Stimulated activated CD4-positive, alpha-beta T cell treated with anti-CD3 and anti-CD28 coated beads, Interleukin-15, amount 100 ng/mL, for 1 hour (primary cell): ENCODE measurements at places on chromosomes 5 and 9.

DNA sequence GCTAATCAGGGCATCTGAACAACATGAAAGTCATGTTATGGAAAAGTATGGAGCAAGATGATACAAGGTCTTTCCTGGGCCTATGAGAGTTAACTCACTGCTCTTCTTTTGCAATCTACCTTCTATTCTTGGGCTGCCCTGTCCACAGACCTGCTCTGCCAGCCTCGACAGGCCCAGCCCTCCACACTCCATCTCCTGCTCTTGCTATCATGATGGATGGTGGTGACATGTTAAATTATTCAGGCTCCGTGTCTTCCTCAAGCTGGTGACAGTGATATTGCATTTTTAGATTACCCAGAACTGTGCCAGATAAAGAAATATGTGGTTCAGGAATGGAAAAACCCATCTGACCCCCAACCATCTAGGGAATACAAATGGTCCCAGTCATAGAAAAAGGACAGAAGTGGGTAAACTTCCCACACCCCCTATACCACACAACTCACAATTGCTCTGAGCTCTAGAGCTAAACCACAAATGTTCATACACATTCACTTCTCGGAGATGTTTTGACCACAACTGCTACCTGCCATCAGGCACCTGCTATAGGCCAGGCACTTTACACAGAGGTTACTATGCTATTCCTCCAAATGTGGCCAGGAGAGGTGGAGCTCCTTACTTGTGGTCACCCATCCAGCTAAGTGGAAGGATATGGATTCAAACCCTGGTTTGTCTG lies 311.3 kb downstream of the ASTN2 start:
- no peak for DNase-seq

DNA sequence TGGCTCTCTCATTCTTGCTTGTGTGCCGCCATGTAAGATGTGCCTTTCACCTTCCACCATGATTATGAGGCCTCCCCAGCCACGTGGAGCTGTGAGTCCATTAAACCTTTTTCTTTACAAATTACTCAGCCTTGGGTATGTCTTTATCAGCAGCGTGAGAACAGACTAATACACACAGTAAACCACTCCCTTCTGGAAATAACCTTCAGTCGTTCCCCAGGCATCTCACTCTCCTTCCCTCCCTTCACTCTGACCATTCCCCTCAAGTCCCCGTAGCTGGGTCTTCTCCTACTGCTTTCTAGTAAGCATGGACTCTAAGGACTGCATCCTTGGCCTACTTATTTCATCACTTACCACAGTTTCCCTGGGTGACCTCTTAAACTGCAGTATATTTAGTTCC lies 493.9 kb downstream of the CCDC171 start:
- no peak for DNase-seq

- DNase-seq: no peak
These were observed 7.0 kb downstream of the SCAMP1 start for GRCh38 chr5:78367318-78367991.

- no peak for DNase-seq
These were observed 16.8 kb upstream of the ANGPTL2 start for GRCh38 chr9:127139071-127139731.

DNA sequence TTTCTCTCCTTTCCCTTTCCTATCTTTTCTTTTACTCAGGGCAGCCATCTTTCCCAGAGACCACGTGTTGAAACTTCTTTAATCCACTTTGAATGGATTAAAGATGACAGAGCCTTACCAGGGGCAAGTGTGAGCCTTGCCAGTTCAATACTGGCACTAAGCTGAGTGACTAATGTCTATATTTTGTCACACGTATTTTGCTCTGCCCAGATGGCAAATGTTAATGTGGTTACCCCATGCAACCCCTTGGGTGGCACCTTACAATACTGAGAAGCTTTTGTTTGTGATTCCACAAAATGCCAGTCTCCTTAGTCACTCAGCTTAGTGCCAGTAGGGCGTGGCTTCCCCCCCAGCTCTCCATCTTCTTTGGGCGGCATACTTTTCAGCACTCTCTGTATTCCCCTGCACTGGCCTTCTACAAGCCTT lies 24.8 kb downstream of the ANXA1 start:
- DNase-seq: no peak

DNA sequence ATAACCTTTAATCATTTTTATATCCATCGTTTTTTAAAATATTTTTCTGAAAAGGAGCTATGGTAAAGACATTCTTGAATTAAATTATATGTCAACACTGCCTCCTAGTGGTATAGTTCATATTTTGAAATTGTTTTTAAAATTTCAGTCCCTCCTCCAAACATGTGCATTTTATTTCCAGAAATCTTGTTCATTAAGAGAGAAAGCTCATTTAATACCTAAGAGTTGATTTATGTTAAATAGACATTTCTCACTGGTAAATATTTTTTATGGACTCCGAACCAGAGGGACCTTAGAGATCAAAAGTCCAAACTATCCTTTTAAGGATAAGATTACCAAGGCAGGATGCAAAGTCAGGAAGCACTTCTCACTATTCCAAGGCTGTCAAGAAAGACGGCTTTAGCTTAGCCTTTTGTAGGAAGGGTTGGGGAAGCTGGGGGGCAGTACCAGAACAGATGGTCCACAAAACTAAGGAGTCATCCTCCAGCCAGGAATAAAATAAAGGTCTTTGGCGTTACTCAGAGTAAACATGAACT lies 21.6 kb downstream of the BHMT start:
- no peak for DNase-seq

DNA sequence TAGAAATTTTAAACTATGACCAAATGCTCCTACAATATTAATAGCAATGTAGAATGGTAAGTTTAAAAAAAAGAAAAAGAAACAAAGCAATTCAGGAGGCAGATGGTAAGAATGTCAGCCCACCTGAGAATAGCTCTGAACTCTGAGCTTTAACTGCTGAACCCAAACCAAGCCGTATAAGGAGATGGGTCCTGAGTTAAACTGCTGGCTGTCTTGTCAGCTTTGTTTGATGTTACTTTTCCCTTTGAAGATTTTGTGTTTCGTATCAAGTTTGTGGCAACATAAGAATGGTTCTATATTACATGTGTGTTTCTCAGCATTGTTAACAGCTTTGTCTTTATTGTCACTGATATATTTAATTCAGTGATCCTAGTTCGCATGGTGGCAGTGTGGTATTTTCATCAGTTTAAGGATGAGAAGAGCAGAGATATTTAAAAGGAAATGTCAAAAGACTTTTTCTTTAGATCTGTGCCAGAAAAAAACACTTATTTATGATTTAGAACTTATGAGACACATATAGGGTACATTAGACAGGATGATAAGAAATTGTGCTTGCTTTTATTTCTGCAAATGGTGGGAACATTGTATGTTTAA lies 390.1 kb downstream of the CCDC171 start:
- DNase-seq: no peak

DNA sequence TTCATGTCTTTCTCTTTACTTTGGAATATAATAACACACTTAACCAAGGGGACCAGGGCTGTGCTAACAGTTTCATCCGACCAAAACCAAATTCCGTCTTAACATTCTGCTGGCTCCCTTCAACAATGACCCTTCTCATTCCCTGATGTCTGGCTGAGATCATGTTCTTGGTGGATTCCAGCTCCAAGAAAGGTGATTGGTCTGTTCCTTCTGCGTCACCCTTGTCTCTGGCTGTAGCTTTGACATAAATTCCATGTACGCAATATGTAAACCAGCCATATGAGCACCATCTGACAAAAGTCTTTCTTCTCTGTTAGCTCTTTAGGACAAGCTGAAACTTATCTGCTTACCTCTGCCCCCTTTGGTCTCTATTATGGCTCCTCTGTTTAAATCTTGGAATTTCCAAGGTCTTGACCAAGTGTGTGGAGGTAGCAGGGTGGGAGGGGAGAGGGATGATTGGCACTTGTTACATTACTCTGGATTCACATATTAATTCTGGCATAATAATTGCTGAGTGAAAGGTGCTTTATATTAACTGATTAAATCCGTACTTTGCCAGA lies 45.7 kb upstream of the HSD17B4 start:
- no peak for DNase-seq

GRCh38 chr9:97851446-97851883 lies 1.6 kb upstream of the FOXE1 start:
- DNase-seq: no peak

DNA sequence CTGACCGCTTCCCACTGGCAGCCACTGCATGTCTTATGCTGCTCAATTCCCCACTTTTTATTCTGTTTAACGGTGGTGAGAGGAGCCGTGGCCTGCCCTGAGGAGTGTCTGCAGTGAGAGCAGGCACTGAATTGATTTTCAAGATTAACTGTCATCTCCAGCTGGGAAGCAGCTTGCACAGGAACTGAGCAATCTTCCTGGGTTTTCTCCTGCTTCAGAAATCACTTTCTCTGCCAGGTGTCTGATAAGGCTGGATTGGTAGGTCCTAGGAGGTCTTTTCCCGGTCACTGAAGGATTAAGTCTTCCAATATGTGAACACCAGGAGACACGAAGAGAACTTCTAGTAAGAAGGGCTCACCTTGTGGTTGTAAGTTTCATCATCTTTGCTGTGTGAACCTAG lies 181.1 kb upstream of the RAD23B start:
- DNase-seq: no peak

DNA sequence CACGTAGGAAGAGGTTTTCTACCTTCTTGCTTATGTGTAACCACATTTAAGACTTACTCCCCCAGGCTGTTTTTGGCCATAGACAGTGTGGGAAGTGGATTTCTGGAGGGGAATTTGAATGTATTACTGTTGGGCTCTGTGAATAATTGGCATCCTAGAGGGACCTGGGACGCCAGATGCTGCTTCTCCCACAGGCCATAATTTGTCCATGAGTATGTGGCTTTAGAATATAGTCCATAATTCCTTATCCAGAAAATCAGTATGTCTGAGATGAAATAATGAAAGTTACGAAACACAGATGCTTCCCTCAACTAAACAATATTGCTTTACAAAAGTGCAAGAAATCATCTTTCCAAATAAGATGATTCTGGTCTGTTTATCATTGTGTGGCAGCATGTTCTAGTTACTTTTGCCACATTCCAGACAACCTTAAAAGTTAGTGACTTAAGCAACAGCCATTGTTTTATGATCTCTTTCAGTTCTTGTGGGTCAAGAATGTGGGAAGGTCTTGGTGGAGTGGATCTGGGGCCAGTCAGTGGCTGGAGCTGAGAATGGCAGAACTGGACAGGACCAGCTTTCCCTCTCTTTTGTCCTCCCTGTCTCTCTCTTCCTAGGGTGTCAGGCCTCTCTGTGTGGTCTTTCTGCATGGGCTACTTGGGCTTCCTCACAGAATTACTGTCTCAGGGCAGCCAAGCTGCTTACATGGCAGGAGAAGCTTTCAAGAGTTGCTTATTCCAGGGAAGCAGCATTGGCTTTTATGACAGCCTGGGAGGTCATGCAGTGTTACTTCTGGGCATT lies 79.4 kb downstream of the FBXL7 start:
- no peak for DNase-seq

DNA sequence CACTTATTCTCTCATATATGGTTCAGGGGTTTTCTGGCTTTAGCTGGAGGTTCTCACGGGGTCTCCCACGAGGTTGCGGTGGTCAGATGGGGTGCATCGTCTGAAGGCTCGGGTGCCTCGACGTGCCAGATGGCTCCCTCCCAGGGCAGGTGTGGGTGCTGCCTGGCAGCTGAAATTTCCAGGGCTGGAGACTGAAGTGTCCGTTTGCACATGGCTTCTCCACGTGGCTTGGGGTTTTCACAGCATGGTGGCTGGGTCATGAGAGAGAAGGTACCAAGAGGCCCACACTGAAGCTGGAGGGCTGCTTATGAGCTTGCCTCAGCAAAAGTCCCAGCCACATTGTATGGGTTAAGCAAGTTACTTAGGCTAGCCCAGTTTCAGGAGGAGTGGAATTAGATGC lies 218.6 kb downstream of the AGTPBP1 start:
- no peak for DNase-seq

- no peak for DNase-seq
These were observed 189.8 kb downstream of the ELAVL2 start for GRCh38 chr9:23636199-23636598.

- no peak for DNase-seq
These were observed 101.0 kb downstream of the TLE1 start for GRCh38 chr9:81588148-81588871.

- DNase-seq: no peak
These were observed 60.2 kb upstream of the FUBP3 start for GRCh38 chr9:130518943-130519799.

DNA sequence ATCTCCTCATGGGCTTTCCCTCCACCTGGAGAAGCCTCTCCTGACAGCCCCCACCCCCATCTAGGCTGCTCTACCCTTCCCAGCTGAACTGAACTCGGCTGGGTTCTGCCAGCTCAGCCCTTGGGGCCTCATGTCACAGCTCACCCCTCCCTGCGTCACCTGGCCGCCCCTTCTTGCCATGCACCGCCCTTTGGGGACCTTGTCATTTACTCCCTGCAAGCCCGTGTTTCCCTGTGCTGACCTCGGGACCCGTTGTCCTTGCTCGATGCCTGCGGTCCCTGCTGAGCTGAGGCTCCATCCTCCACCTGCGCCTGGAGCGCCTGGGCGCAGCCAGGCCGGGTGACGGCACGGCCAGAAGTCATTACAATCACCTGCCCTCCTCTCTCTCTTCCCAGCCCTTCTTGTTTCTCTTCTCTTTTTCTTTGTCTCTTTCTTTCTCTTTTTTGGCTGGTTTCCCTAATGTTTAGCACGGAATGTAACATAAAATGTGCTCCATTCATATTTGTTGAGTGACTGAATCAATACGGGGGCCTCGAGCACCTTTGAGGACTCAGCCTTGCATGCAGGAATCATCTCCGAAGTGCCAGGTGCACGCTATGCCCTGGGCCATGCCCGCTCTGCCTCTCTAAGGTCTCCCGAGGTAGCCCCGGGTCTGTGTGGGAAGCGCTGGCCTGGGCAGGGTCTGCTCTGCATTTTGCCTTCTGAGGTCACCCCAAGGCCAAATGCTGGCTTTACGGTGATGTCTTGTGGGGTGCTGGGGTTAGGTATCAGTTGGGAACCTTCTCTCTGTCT lies 48.1 kb upstream of the COL5A1 start:
- no peak for DNase-seq

GRCh38 chr9:73104921-73105320 lies 46.7 kb upstream of the ANXA1 start:
- DNase-seq: no peak

DNA sequence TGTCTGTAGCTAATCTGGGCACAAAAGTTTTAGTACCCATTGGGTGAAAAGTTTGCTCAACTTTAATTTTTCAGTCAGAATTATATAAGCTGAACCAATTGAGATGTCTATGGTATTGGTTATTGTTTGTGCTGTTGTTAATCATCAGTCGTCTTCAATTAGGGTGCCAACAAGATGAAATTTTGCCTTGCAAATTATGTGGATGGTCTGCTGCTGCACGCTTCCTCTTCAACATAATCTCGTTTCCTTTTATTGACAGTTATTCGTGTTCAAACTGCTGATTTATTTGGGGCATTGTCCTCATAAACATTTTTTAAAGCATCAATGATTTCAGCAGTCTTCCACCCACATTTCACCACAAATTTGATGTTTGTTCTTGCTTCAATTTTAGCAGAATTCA lies 194.0 kb downstream of the HTR1A start:
- no peak for DNase-seq
